Fibroblast of skin of back (primary cell): ENCODE measurements at places on chromosomes 5 and 9.
A peak's percentile ranks its signal among the peaks of the same experiment; 100 is the strongest.

DNA sequence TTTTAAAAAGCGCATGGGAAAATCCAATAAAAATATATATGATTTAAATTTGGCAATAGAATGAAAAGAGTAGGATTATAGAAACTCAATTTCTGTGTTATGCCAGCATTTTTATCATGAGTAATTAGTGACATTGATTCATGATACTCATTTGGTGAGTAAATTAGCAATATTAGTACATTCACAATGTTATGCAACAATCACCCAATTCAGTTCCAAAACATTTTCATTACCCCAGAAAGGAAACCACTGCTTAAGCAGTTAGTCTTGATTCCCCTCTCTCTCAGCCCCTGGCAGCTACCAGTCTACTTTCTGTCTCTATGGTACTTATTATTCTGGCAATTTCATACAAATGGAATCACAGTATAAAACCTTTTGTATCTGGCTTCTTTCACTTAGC, 27.0 kb downstream of the OSMR start:
- no peak for DNase-seq

DNA sequence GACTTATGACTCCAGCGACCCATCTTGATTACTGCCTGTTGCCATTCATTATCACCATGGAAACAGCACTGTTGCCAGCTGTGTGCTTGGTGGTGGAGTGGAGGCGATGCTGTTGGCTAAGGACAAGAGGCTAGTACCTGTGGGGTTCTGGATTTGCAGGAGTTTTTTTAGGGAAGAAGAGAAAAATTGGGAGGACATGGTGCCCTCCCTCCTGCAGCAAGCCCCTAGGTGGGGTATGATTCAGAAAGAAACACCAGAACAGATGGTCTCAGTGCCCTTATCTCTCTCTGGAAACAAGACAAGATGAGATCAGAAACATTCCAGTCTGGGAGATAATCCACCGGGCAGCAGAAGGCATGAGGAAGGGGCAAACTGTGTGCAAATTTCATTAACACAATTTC, 87.8 kb upstream of the TLR4 start:
- DNase-seq = no peak

GRCh38 chr5:122599000-122599399, 175.9 kb upstream of the SNX2 start:
- DNase-seq = no peak

GRCh38 chr5:76714751-76715485, 1.0 kb upstream of the F2R start:
- no peak for DNase-seq

GRCh38 chr9:137191245-137191644, 2.8 kb downstream of the SSNA1 start:
- no peak for DNase-seq

DNA sequence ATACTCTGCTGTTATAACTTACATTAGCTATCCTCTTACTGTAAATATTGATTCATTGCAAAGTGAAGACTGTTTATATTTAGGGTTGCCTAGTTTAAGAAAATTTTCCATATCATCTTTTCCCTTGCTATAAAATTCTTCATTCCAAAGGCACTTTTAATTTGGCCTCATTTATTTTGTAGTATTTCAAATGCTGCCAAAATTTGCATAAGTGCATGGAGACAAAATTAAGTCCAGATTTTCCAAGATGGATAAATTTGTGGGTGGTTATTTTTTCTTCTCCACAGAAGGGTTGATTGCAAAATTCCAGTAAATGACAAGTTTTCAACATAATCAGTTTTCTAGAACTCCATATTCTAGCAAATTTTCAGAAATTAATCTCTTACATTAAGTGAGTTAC, 141.5 kb upstream of the MTAP start:
- DNase-seq = no peak

DNA sequence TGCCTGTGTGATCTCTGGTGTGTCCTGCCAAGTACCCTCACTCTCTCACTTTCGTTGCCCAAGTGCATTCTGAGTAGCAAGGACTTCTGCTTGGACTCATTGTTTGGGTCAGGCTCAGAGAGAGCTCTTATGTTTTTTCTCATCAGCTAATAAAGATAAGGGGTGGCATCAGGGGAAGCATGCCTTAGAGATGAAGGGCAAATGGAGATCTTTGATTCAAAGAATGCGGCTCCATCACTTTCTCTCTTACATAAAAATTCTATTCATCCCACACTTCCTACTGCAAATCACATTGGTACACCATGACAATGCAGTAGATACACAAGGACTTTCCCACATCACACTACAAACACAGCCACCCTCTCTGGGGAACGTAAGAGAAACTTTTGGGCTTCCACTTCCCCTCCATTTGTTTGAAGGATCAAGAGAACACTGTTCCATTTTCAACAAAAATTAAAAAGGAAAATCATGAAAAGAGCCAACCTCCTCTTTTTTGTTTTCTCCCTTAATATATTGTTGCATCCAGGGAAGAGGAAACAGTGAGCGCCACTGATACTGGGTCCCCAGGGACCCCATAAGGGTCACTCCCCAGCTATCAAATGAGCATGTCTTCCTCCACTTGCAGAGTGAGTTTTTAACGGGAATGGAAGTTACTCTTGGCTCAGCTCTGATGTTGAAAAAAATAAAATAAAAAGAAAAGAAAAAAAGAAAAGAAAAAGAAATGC, 73.0 kb downstream of the ZNF366 start:
- no peak for DNase-seq

- peak; percentile 59 for DNase-seq
Observed at GRCh38 chr5:169914766-169915165, 65.5 kb downstream of the INSYN2B start.

DNA sequence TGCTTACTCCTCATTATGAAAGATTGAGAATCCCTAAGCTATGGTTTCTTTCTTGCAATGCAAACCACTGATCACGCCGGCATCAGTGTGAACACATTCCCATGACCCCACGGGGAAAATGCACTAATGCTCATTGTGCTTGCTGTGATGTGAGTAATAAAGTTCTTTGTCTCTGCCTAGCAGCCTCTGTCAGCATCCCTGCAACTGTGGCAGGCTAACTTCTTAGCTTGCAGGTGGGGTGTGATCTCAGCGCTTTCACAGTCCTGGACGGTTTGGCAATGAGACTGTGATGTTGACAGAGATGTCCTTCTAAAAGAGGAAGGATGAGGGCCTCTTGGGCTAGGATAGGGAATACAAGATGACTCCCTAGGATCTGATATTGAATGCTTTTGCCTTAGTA, 1218.7 kb downstream of the EFNA5 start:
- no peak for DNase-seq

DNA sequence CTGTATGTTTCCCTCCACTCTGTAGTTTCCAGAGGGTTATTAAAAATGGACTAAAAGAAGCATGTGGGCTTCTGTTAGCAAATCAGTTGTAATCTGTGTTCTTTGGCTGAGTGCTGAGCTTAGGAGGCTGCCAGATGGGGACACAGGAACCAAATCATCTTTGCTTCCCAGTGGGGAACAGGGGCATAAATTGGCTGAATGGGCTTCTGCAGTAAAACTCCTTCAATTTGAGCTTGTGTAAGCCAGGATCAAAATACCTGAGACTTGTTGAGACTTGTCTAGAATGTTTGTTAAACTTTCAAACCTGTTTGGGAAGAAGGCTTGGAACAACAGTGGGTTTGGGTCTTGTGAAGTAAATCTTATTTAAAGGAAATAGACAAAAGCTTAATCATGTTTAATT, 32.2 kb upstream of the TNFAIP8 start:
- DNase-seq = peak; percentile 34

DNA sequence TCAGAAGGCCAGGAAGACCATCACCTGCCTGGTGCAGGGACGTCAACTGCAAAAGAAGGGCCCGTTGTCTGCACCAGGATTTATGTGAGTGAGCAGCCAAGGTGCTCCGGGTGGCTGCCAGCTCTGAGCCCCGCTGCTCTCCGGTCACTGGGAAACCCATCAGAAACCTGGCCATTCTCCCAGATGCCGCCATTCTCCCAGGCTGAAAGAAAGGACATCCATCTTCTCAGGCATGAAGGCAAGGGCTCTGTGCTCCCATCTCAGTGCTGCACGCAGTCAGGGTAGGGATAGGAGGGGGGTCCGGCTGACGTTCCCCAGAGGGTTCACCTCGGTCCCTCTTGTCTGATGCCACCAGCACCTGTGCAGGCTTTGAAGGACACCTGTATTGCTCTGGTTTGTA, 158.4 kb downstream of the ERCC6L2 start:
- DNase-seq = no peak

DNA sequence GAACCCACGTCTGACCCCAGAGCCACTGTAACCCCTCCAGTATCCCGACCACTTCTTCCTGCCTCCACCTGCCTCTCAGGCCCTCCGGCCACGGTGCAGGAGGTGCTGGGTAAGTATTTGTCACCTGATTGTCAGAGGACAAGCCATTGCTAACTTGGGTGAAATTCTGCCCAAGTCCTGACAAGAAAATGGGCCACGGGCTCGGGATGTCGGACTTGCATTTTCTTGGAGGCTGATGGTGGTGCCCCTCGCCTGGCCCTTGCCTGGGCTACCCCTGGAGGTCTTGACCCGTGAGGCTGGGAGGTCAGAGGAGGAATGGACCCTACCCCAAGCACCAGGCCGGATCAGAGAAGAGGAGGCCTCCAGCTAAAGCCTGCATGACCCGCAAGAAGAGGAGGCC, 149.7 kb upstream of the COL5A1 start:
- DNase-seq = no peak

- DNase-seq = peak; percentile 82
Observed at GRCh38 chr5:14445576-14446290, 135.9 kb upstream of the OTULINL start.

- DNase-seq = peak; percentile 85
Observed at GRCh38 chr9:92100237-92100911, 14.8 kb downstream of the SPTLC1 start.

DNA sequence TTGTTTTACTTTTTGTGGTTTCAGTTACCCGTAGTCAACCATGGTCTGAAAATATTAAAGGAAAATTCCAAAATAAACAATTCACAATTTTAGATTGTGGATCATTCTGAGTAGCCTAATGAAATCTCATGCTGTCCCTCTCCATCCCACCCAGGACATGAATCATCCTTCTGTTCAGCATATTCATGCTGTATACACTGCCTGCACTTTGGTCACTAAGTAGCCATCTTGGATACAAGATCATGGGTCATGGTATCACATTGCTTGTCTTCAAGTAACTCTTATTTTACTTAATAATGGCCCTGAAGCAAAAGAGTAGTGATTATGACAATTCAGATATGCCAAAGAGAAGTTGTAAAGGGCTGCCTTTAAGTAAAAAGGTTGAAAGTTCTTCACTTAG, 536.5 kb upstream of the ACO1 start:
- DNase-seq = no peak

DNA sequence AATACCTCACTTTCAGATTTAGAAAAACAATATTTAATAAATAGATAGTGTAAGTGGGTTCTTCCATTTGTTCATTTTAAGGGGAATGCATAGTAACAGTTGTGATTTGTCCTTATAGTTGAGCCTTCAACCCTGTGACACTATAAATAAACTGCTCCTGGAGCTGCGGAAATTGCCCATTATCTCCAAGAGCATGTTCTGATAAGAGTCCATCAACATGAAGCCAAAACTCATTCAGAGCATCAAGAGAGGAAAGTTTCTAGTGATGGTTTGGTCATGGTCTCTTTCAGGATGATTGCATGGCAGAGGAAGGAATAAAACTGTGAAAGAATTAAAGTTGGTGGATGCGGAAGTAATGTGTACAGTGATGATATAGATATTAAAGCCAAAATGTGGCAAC, 772.1 kb upstream of the DMAC1 start:
- no peak for DNase-seq

GRCh38 chr5:56532466-56532865, 282.9 kb upstream of the MAP3K1 start:
- DNase-seq = no peak

DNA sequence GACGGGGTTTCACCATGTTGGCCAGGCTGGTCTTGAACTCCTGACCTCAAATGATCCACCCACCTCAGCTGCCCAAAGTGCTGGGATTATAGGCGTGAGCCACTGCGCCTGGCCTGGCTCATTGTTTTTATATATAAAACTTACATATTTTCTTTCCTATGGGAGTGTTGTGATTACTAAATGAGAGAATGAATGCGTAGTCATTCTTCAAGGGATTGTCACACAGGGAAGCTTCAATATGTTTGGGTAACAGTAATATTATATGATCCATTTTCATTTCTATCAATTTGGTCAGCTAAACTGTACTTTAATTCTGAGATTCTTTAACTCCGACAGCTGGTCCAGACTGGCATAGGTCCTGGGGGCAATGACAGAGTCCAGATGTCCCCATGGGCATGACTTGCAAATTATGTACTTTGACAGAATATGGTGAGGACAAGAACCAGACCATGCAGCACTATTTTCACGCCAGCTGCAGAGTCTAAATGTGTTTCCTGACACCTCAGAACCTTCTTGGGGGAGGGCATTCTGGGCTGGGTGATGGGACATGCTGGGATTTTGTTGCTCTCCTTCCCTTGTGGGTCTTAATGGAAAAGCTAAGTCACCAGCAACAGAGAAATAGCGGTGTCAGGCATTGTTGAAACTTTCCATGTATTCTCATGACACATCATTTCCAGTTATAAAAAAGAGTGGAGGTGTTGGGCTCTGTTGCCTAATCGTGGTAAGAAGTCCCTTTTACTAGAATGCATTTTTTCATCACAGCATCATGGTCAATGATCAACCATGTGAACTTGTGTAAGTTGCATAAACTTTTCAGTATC, 40.9 kb upstream of the TNC start:
- peak; percentile 82 for DNase-seq

DNA sequence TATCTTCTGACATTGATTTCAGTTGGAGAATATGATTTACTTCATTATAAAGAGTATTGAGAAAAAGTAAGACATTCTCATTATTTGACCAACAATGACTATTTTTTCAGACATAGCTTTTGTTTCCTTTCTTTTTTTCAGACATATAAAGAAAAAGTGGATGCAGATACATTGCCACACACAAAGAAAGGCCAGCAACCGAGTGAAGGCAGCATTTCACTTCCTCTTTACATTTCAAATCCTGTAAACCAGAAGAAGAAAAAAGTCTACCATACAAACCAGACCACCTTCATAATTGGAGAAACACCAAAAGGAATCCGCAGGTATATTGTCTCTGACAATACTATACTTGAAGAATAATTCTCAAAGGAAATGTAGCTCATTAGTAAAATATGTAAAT, 128.9 kb downstream of the ERCC6L2 start:
- DNase-seq = no peak

DNA sequence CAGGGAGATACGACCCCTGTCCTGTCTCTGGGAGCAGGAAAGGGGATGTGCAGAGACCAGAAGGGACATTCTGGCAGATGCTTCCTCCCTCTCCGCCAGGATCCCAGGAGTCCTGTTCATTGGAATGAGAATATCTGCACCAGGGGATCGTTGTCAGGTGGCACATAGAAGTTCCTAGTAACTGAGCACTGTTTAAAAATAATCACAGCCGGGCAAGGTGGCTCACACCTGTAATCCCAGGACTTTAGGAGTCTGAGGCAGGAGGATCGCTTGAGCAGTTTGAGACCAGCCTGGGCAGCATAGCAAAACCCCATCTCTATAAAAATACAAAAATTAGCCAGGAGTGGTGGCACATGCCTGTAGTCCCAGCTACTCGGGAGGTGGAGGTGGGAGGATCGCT, 12.3 kb downstream of the SARDH start:
- DNase-seq = no peak
